T-helper 2 cell treated with Interferon-gamma antibody and Interleukin-4, amounts not matched to agents 5 μg/mL and 100 μg/mL, for 36 hours (primary cell): ENCODE measurements at places on chromosomes 11 and 22.

DNA sequence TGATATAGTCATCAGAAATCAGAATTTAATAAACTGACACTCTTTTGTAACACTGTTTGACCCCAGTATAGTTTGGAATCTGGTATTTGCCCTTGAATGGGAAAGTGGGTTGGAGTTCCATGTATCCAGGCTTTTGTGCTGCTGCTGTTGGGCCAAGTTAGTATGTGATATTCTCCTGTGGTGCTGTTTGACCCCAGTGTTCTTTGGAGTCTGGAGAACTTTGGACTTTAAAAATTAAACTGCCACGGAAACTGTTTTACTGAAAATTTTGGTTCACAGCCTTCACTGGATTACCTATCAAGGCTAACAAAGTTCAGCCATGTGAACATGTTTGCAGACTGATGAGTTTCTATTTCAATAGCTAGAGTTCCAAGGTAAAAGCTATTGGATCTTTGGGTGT, 740 bp downstream of the GLYATL1 start:
- no peak for DNase-seq

DNA sequence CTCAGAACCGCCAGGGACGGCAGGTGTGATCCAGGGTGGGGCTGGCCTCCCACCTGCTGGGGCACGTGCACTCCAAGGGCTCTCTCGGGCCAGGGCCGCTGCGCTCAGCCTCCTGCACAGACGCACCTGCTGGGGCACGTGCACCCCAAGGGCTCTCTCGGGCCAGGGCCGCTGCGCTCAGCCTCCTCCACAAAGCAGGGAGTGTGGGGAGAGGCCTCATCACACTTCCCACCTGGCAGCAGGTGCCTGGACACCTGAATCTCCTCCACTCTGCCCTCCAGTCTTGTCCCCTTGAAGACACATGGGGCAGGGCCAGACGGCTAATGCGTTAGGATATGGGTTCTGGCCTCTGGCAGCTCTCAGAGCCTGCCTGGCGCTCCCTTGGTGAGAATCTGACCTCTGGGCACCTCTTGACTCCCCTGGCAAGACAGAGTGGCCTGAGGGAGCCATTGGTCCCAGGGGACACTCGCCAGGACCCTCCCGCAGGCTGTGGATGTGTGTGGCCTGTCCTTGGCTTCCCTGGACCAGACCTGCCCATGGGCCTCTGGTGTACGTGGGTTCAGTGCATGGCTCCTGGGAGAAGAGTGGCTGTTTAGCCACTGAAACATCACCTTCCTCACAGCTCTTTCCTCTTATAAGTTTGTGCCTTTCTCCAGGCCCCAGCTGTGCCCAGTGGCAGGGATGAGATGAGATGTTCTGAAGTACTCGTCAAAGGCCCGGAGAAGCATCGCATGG, 73.5 kb downstream of the BRD1 start:
- DNase-seq: no peak

DNA sequence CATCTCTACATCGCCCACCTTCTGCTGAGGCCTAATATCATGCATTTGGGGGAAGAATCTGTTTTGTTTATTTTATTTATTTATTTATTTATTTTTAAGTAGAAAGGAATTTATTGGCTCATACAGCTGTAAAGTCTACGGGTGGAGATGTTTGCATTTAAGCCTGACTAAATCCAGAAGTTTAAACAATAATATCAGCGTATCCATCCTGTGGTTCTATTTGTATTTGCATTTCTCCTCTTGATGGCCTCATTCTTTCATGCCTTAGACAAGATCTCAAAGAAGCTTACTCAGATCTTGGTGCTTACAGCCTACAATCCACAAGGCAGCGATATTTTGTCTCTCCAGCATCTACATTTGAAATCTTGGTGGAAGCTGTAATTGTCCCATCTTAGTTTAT, 67.1 kb upstream of the CARD18 start:
- DNase-seq: no peak

DNA sequence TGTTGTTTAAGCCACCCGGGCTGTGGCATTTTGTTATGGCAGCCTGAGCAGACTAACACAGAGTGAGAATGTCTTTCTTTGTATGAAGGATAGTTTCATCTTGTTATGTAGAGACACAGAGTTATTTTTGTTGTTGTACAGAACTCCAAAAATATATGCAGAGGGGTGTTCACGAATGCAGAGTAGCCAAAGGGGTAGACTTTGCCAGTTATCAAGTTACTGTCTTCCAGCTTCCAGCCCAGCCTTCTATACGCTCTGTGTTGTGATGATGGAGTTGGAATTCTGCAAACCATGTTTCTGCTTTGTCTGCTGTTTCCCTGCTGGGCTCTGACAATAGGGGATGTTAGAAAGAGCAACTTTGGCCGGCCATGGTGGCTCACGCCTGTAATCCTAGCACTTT, 44.1 kb downstream of the RPS6KA4 start:
- no peak for DNase-seq

- no peak for DNase-seq
Measured at GRCh38 chr22:29979777-29980321, 96.9 kb downstream of the MTMR3 start.

DNA sequence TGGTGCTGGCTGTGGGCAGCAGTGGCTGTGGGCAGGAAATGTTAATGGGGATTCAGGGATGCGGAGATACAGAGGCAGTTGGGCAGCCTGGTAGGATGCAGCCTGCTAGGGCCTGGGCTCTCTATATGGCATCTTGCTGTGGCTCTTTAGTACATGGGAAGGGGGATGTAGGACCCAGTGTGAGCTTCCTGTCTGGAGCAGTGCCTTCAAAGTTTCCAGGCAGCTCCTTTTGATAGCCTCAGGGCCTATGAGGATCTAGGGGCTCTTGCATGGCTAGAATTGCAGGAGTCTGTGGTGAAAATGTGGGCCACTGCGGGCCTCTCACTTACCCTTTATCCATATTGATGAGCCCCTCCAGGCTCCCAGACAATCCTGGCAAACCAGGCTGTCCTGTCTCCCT, 213.2 kb upstream of the SNX19 start:
- DNase-seq: no peak

- no peak for DNase-seq
Measured at GRCh38 chr22:27810609-27811151, 9.1 kb upstream of the MN1 start.

DNA sequence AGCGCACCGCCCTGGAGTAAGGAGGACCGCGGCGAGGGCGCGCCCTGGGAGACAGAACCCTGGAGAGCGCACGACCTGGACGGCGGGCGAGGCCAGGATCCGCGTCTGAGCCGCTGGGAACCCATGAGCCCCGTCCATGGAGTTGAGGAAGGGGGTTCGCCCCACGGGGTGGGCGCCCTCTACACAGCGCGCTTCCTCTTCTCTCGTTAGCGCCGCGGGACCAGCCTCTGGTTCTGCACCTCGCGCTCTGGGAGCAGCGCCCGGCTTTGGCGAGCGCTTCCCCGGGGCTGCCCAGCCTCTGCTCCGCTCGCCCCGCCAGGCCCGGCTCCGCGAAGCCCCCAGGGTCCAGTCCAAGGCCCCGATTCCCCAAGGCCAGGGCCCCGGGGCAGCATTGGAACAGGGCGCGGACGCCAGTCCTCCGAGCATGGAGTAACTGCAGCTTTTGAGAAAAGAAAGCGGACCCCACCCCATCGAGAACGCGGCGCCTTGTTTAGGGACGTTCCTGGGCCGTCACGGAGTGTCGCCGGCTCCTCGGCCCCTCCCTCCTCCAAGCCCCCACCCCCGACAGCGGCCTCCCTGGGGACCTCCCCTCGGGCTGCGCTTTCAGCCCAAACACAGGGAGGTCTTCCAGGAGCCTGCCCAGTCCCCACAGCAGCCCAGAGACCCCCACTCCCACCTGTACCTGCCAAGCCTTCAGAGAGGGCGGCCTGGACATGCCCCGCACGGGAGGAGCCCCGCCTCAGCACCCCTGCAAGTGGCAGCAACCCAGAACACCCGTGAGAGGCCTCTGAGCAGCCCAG, 56.2 kb downstream of the BRD1 start:
- no peak for DNase-seq

GRCh38 chr11:94730153-94730552, 38.0 kb upstream of the AMOTL1 start:
- DNase-seq: no peak

DNA sequence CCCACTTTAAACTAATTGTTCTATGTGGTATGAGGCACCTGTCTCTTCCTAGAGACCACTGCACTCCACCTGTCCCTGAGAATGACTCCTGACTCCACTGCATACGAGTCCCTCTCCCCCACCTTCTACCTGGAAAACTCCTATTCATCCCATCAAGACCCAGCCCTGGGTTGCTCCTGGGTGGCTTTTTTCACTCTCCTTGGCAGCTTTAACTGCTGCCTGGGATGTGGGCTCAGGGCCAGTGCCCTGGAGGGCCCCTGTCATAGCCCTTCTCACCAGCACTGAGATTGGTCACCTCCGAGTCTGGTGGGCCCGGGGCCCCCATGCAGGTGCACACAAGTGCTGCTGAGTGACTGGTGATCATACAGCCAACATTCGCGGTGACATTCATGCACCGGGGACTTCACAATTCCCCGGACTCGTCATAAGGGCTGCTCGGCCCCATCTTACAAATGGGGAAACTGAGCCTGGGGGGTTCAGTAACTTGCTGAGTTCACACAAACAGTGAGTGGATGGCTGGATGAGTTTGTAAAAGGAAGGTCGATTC, 25.9 kb upstream of the TOLLIP start:
- DNase-seq: no peak

DNA sequence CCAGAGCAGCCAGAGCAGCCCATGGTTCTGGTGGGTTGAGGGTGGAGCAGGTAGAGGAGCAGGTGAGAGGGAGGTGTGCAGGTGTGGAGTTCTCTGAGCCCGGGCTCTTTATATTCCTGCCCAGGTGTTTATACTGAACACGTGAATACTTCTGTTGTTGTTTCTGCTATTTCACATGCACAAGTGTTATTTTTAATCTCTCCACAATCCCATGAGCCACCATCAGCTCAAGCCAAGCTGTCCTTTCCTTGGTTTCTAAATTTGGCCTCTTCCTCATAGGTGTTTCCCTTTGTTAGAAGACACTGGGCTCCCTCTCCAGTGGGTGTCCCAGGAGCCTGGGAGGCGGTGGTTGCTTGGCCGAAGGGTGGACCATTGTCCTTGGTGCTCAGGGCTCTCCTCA, at the start of gene KRTAP5-3:
Gene KRTAP5-3, minus strand, starts transcription at position 101 of the 400 bp plus-strand sequence. Its CDS starts 78 bp downstream, at position 23.
- no peak for DNase-seq

GRCh38 chr11:34680918-34681586, 60.2 kb downstream of the EHF start:
- no peak for DNase-seq

- DNase-seq: no peak
Measured at GRCh38 chr11:11379661-11380060, 26.6 kb upstream of the CSNK2A3 start.

- DNase-seq: no peak
Measured at GRCh38 chr11:64710418-64711137, 12.4 kb downstream of the NRXN2 start.

- DNase-seq: no peak
Measured at GRCh38 chr22:42596863-42597530, 17.7 kb downstream of the POLDIP3 start.

GRCh38 chr22:22161924-22162851, 82.4 kb upstream of the VPREB1 start:
- DNase-seq: no peak

DNA sequence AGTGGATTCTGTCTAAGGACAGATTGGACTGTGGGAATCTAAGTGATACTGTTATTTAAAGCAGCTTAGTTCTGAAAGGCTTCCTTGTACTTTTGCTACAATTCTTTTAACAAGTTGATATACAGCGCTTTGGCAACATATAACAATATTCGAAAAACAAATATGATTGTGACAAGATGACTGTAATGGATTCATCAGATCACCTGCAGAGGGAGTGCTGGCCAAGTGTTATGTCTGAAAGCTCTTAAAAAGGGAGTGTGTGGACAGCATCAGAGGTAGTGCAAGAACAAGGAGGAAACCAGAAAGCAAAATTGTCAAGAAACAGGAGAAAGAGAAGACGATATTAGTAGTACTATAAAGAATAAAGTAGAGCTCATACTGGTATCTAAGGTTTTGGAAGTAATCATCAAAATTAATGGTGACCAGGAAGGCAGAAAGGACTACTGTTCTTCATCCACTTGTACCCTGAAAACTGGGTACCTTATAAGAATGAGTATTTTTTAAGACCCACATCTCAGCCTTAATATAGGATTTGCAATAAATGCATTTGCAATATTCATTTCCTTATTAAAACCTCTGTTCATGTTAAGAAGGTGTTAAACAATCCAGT, 1112.0 kb upstream of the CCDC90B start:
- no peak for DNase-seq
